ENCODE measurements at places on chromosomes 1 and 21. TPM values are rescaled to one million over a fixed set of nuclear protein-coding genes. Genes with fewer than 3 reads are reported as not detected.

Gene TACSTD2
- 599 TPM for total RNA-seq

Gene C8B
- total RNA-seq = not detected

Gene SDC3
- total RNA-seq = 6.5 TPM

Gene ANKRD45
- not detected for total RNA-seq

Gene RGL1
- total RNA-seq = 16.0 TPM

Gene PLEKHN1
- total RNA-seq = 39.6 TPM

Gene UBL4B
- not detected for total RNA-seq

GRCh38 chr1:113101588-113101987 lies 28.6 kb downstream of the LRIG2 start:
- no peaks in the 10 kb centered on the region for H3K27me3 ChIP-seq
- H3K4me3 ChIP-seq = no peak overlapping the region
- no peak for DNase-seq
- no peaks in the 10 kb centered on the region for H3K4me1 ChIP-seq

DNA sequence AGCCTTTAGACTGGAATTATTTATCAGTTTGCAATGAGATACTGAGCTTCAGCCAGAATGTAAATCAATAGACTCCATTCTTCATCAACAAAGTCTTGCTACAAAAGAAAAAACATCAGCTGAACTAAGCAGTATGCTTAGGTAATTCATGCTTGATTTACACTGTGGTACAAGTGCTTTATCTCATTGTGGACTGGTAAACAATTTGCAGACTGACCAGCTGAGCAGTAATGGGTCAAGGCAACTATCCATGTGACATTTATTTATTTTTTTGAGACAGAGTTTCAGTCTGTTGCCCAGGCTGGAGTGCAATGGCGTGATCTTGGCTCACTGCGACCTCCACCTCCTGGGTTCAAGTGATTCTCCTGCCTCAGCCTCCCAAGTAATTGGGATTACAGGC lies 39.8 kb upstream of the SYT2 start:
- H3K27me3 ChIP-seq = no peaks in the 10 kb centered on the region
- H3K36me3 ChIP-seq = peaks cover 9% of the 10 kb centered on the region
- no peak for DNase-seq

DNA sequence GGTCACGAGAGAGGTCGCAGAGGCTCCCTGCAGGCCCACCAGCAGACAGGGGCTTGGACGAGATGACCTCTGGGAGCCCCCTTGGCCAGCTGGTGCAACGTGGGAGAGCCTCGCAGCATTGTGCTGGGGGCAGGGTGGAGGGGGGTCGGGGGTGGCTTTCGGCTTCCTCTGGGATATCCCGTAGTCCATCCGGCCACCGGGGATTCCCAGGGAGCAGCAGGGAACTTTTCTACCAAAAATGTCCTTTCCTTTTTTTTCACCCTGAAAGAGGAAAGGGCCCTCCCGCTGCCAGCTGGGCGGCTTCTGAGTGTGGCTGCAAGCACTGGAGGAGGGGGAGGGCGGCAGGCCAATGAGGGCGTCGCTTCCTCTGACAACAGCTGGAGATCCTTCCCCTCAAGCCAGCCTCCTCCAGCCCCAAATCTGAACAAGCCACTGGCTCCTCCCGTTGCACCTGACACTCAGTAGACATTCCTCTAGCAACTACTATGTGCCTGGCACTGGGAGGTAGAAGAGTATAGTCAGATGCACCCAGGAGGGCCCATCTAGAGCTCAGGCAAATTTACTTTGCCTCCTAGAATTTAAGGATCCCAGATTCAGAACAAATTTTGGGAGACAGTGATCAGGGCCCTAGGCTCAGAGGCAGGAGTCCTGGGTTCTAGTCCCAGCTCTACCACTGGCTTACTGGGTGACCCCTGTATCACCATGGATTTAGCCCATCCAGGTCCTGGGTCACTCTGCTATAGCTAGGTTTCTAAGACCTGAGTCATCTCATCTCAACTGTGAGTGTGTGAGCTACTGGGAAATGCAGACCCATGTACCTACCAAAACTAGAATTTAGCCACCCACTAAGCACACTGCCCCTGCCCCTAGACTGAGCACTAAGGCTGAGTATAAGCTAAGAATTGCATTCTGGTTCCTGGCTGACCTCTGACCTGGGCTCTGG lies 2.7 kb downstream of the MOB3C start:
- DNase-seq = peak; percentile 31
- peaks cover 64% of the 10 kb centered on the region for H3K4me1 ChIP-seq
- H3K27ac ChIP-seq = peak overlapping the region; percentile 83
- no peaks in the 10 kb centered on the region for H3K27me3 ChIP-seq
- peaks cover 35% of the 10 kb centered on the region for H3K36me3 ChIP-seq

DNA sequence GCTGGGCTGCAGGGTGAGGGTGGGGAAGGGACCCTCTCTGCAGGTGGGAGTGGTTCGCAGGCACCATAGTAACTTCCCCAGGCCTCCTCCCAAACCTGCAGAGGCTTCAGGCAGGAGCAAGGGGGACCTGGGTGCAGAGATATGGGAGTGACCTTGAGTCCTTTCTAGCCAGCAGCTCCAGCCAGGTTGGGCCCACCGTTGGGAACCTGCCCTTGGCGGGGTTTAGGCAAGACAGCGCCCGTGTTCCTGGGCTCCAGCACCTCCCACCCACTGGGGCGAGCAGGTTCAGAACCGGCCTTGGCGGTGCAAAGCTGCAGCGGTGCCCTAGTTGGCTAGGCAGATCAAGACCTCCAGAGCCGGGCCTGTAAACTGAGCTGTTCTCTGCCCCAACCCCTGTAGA lies 2.2 kb upstream of the PRDM16 start:
- H3K36me3 ChIP-seq = no peaks in the 10 kb centered on the region
- peaks cover 35% of the 10 kb centered on the region for H3K4me1 ChIP-seq
- no peak for DNase-seq
- H3K27ac ChIP-seq = no peak overlapping the region
- no peak overlapping the region for H3K4me3 ChIP-seq
- H3K27me3 ChIP-seq = peaks cover 50% of the 10 kb centered on the region

DNA sequence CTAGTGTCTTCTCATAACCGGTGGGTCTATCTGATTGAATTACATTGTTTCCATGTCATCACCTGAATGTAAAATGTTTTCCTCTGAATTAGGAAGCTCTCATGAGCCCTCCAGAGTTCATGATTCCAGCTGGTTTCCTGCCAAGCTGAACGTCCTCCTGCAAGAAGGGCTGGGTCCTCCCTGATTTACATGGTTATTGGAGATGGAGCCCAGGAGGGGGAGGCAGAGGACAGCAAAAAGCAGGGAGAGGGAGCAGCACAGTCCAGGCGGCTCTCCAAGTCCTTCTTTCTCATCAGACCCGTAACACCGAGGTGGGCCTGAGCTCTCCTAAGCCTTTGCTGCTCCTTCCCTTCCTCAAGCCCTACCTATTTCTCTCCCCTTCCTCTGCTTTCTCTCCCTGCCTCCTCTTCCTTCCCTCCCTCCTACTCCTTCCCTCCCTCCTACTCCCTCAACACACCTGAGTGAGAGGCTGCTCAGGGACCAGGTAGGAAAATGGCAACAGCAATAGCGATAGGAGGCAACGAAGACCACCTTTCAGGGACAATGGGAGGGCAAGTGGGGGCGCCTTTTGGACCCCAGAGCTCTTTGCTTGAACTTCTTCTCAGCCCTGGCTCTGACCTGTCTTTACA lies 265.9 kb downstream of the PRDM2 start:
- no peak overlapping the region for H3K4me3 ChIP-seq
- H3K36me3 ChIP-seq = no peaks in the 10 kb centered on the region
- H3K4me1 ChIP-seq = no peaks in the 10 kb centered on the region
- peaks cover 54% of the 10 kb centered on the region for H3K27me3 ChIP-seq

DNA sequence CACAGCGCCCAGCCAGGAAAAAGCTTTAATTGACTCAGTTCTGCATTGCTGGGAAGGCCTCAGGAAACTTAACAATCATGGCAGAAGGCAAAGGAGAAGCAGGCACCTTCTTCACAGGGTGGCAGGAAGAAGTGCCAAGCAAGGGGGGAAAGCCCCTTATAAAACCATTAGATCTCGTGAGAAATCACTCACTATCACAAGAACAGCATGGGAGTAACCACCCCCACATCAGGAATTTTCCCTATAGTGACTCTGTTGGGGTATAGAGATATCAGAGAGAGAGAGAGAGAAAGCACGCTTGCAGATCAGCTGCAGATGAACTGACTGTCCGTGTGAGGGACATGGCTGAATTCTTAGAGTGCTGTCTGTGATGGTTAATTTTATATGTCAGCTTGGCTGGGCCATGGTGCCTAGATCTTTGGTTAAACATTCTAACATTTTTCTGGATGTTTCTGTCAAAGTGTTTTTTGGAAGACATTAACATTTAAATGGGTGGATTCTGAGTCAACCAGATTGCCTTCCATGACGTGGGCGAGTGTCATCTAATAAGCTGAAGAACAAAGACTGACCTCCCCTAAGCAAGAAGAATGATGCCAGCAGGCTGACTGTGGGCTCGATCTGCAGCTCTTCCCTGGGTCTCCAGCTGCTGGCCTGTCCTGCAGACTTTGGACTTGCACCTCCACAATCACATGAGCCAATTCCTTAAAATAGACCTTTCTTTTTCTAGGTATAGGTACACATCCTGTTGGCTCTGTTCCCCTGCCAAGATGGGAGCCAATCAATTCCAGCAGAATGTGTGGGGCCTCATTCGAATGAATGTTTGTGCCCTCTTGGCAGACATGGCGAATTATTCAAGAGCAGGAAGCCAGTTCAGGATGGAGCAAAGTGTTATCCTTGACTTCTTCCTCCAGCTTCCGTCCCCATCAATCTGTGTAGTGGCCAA lies 21.4 kb upstream of the CPT2 start:
- no peaks in the 10 kb centered on the region for H3K36me3 ChIP-seq
- no peak for DNase-seq
- H3K4me1 ChIP-seq = no peaks in the 10 kb centered on the region
- H3K27ac ChIP-seq = no peak overlapping the region
- H3K27me3 ChIP-seq = peaks cover 4% of the 10 kb centered on the region

DNA sequence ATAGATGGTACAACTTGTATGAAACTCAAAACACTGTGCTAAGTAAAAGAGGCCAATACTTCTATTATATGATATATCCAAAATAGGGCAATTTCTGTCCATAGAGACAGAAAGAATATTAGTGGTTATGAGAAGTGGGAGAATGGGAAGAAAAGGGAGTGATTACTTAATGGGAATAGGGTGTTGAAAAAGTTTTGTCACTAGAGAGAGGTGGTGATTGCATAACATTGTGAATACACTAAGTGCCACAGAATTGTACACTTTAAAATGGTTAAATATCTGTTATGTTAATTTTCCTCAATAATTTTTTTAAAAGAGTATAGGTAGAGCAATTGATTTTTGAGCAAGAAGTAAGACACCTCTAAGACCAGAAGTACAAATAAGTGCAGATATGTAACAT lies 29.7 kb downstream of the GNAT2 start:
- H3K4me1 ChIP-seq = no peaks in the 10 kb centered on the region
- no peaks in the 10 kb centered on the region for H3K27me3 ChIP-seq
- H3K4me3 ChIP-seq = no peak overlapping the region
- peaks cover 29% of the 10 kb centered on the region for H3K36me3 ChIP-seq

DNA sequence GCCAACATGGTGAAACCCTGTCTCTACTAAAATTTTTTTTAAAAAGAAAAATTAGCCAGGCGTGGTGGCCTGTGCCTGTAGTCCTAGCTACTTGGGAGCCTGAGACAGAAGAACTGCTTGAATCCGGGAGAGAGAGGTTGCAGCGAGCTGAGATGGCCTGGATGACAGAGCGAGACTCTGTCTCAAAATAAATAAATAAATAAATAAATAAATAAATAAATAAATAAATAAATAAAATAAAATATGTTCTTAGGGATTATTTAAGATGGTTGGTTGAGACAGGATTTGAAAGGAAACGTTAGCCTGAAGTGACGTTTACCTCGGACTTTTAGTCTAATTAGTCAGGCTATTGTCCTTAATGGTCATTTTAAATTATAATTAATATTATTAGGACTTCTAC lies 88.5 kb upstream of the CHRM3 start:
- no peak overlapping the region for H3K4me3 ChIP-seq
- no peaks in the 10 kb centered on the region for H3K27me3 ChIP-seq
- H3K36me3 ChIP-seq = no peaks in the 10 kb centered on the region
- DNase-seq = no peak
- no peaks in the 10 kb centered on the region for H3K4me1 ChIP-seq

- no peaks in the 10 kb centered on the region for H3K36me3 ChIP-seq
- no peak overlapping the region for H3K27ac ChIP-seq
- H3K27me3 ChIP-seq = no peaks in the 10 kb centered on the region
- H3K4me1 ChIP-seq = no peaks in the 10 kb centered on the region
Measured at GRCh38 chr1:160662910-160663309, 16.1 kb upstream of the SLAMF1 start.

DNA sequence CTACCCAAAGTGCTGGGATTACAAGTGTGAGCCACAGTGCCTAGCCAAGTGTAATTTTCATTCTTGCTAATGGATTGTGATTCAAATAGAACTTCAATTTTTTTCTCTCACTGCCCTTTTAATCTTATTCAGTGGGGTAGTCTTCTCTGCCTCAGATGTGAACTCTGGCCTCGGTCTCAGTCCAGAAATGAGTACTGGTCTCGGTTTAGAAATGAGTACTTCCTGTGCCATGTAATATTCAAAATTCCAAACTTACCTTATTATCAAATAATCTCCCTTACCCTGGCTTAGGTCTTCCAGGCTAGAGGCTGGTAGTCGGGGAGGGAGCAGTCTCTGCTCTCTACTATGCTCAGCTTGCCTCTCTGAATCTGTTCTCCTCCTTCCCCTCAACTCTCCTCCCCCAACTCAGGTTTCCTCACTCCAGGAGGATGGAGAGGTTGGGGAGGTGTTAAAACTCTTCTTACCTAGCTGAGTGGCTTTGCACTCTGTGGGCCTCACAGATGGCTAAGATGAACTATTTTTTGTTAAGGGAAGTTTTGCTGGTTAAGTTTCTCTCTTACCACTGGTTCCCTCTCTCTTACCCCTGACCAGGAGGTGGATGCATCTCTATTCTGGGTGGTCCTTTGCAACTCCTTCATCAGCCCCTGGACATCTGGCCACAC lies 4.8 kb upstream of the SLAMF9 start:
- no peak overlapping the region for H3K4me3 ChIP-seq
- DNase-seq = no peak
- no peaks in the 10 kb centered on the region for H3K36me3 ChIP-seq
- no peaks in the 10 kb centered on the region for H3K27me3 ChIP-seq
- H3K4me1 ChIP-seq = peaks cover 7% of the 10 kb centered on the region

- no peaks in the 10 kb centered on the region for H3K27me3 ChIP-seq
- peaks cover 9% of the 10 kb centered on the region for H3K4me1 ChIP-seq
- H3K27ac ChIP-seq = peak overlapping the region; percentile 39
- no peaks in the 10 kb centered on the region for H3K36me3 ChIP-seq
- no peak overlapping the region for H3K4me3 ChIP-seq
Measured at GRCh38 chr1:27858072-27858948, 14.0 kb upstream of the THEMIS2 start.

DNA sequence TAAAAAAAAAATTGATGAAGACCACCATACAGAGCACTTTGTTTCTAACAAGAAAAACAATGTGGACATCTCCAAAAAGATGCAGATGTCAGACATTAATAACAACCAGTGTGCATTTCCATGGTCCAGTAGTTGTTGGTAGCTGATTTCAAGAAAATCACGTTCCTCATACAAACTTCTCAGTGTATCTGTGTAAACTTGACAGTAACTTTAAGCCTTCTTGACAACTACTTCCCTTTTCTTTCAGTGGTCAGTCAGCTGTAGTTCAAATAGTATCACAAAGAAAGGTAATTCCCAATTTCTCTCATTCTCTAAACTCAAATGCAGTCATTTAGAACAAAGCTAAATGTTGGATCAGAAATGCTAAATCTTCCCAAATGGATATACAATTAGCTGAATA lies 879.9 kb downstream of the AMY1C start:
- no peak overlapping the region for H3K4me3 ChIP-seq
- H3K27ac ChIP-seq = no peak overlapping the region
- no peaks in the 10 kb centered on the region for H3K4me1 ChIP-seq
- no peaks in the 10 kb centered on the region for H3K36me3 ChIP-seq
- no peaks in the 10 kb centered on the region for H3K27me3 ChIP-seq

GRCh38 chr21:32712043-32712442 lies 15.8 kb downstream of the SYNJ1 start:
- no peaks in the 10 kb centered on the region for H3K27me3 ChIP-seq
- no peak overlapping the region for H3K4me3 ChIP-seq
- H3K36me3 ChIP-seq = no peaks in the 10 kb centered on the region
- H3K4me1 ChIP-seq = no peaks in the 10 kb centered on the region
